Activated CD4-positive, alpha-beta T cell treated with anti-CD3 and anti-CD28 coated beads, Interleukin-2, amount 10 ng/mL, durations not matched to agents 7 days and 5 days (primary cell): ENCODE measurements at places on chromosomes 3 and 15. TPM values are rescaled to one million over a fixed set of nuclear protein-coding genes. Genes with fewer than 3 reads are reported as not detected.

Gene PLS1
- total RNA-seq: 2.1 TPM

- H3K27ac ChIP-seq: no peak overlapping the region
- no peaks in the 10 kb centered on the region for H3K27me3 ChIP-seq
- DNase-seq: no peak
- peaks cover 15% of the 10 kb centered on the region for H3K4me1 ChIP-seq
Observed at GRCh38 chr3:58535531-58536500, 1.2 kb downstream of the ACOX2 start.

Gene DZIP1L
- 0.37 TPM for total RNA-seq

DNA sequence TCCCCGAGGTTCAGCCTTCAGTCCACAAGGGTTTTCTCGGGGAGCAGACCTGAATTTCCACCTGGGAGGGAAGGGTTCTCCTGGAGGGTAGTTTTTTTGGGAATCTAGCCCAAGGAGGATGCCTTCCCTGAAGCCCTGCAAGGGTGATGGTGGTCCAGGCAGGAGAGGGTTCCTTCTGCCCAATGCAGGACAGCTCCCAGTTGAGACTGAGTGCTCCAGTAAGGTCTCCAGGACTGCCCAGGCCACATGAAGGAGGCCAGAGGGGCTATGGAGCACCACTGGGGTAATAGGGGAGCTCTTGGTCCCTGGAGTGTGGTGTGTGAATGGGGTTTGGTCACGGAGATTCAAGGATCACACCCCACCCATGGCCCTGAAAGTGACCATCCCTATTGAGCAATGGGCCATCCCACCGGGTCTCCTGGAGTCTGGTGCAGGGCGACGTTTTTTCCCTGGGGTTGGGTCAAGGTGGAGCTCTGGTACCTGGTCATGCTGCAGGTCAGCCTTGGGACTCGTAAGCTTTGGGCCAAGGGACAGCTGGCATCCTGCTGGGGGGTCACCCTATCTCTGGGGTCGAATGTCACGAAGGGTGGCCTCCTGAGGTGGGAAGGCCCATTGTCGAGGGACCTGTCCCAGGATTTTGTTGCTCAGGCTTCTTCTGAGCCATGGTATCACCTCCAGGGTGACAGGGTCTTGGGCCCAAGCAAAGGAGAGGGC is 196.5 kb downstream of the UBE3A start:
- H3K27me3 ChIP-seq: no peaks in the 10 kb centered on the region
- no peaks in the 10 kb centered on the region for H3K36me3 ChIP-seq
- no peak for DNase-seq
- no peak overlapping the region for H3K27ac ChIP-seq
- H3K4me3 ChIP-seq: no peak overlapping the region
- no peaks in the 10 kb centered on the region for H3K4me1 ChIP-seq

Gene TRIM59
- 58.2 TPM for total RNA-seq

GRCh38 chr3:134709561-134710312 is 58.9 kb upstream of the KY start:
- DNase-seq: no peak
- peaks cover 2% of the 10 kb centered on the region for H3K4me1 ChIP-seq
- no peak overlapping the region for H3K4me3 ChIP-seq
- no peaks in the 10 kb centered on the region for H3K27me3 ChIP-seq

GRCh38 chr3:143482106-143483088 is 362.8 kb downstream of the CHST2 start:
- DNase-seq: no peak
- H3K4me1 ChIP-seq: no peaks in the 10 kb centered on the region
- no peak overlapping the region for H3K4me3 ChIP-seq
- no peaks in the 10 kb centered on the region for H3K27me3 ChIP-seq

GRCh38 chr3:119042162-119042561 is 7.5 kb upstream of the IGSF11 start:
- H3K4me3 ChIP-seq: no peak overlapping the region
- H3K4me1 ChIP-seq: no peaks in the 10 kb centered on the region
- H3K27me3 ChIP-seq: peaks cover 21% of the 10 kb centered on the region
- DNase-seq: no peak

- no peak overlapping the region for H3K27ac ChIP-seq
- no peaks in the 10 kb centered on the region for H3K36me3 ChIP-seq
- H3K4me3 ChIP-seq: no peak overlapping the region
- no peak for DNase-seq
- H3K27me3 ChIP-seq: peaks cover 28% of the 10 kb centered on the region
- H3K4me1 ChIP-seq: peaks cover 1% of the 10 kb centered on the region
Observed at GRCh38 chr15:39651881-39652280, 71.0 kb downstream of the THBS1 start.

Gene GALNT15
- total RNA-seq: not detected

Gene C3orf49
- not detected for total RNA-seq

- no peaks in the 10 kb centered on the region for H3K27me3 ChIP-seq
- DNase-seq: no peak
- no peak overlapping the region for H3K27ac ChIP-seq
- H3K36me3 ChIP-seq: no peaks in the 10 kb centered on the region
Observed at GRCh38 chr3:116474032-116474780, 28.9 kb upstream of the LSAMP start.

GRCh38 chr3:14125193-14126016 is 553 bp downstream of the TMEM43 start:
- peak; percentile 46 for DNase-seq
- no peaks in the 10 kb centered on the region for H3K27me3 ChIP-seq
- H3K36me3 ChIP-seq: peaks cover 48% of the 10 kb centered on the region
- H3K27ac ChIP-seq: peak overlapping the region; percentile 92
- H3K4me3 ChIP-seq: peak overlapping the region; percentile 95
